SK-N-DZ (cell line): ENCODE measurements at places on chromosomes 2 and 18.

- no peak for DNase-seq
Observed at GRCh38 chr2:119482481-119483394, 41.5 kb downstream of the SCTR start.

- DNase-seq, result no peak
Observed at GRCh38 chr2:226758921-226759640, 40.5 kb downstream of the IRS1 start.

GRCh38 chr18:57881818-57882413 lies 78.8 kb upstream of the ATP8B1 start:
- peak; percentile 77 for DNase-seq

DNA sequence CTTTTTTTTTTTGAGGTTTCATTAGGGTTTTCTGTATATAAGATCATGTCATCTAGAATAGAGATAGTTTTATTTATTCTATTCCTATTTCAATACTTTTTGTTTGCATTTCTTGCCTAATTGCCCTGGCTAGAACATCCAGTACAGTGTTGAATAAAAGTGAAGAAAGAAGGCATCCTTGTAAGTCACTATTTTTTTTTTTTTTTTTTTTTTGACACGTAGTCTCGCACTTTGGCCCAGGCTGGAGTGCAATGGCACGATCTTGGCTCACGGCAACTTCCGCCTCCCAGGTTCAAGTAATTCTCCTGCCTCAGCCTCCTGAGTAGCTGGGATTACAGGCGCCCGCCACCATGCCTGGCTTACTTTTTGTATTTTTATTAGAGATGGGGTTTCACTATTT lies 27.8 kb upstream of the RANBP2 start:
- no peak for DNase-seq

GRCh38 chr2:219204425-219205164 lies 2.0 kb upstream of the ZFAND2B start:
- no peak for DNase-seq

GRCh38 chr2:159185401-159186130 lies 100.9 kb downstream of the WDSUB1 start:
- peak; percentile 57 for DNase-seq

DNA sequence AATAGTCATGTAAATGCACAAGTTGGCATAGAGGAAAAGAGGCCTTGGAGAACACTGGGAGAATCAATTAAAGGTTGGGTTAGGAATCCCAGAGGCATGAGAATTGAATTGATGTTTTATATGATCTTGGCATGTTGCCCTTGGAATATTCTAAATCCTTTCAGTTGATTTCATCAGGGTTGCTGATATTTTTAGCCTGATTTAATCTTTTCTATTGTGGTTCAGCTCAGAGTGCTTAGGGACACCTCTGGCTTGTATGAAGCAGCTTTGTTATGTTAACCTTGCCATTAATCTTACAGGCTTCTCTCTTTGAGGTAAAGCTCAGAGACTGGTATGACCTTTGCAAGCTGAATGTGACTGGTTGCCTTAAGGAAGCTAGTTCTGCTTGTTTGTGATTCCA lies 64.4 kb upstream of the LYPD6B start:
- no peak for DNase-seq

GRCh38 chr18:34933909-34934661 lies 107.1 kb upstream of the MAPRE2 start:
- DNase-seq, result no peak

DNA sequence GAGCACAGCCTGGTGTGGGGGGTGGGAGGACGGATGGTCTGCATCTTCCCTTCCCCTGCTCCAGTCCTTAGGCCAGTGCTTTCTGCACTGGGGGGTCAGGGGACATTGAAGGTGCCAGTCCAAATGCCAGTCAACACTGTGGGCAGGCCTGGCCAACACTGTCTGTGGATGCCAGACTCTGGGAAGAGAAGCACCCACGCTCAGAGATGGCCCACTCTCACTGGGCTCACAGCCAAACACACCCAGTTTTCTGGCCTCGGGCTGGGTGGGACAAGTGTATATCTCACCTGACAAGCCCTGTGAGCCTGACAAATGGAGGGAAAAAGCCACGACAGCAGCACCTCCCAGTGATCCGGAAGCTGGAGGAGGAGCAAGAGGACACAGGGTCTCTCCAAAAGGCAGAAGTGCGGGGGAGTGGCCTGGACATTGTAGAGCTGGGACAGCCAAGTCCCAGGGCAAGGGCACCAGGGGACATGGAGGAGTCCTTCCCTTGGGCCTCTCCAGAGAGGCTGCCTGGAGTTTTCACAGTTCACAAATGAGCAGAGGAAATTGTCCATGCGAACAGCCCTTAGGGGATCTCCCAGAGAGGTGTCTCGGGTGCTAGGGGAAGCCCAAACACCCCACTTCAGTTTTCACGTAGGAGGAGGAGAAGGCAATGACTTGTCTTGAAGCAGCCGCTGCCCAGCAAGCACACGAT lies 79.3 kb downstream of the SDC1 start:
- DNase-seq, result no peak

DNA sequence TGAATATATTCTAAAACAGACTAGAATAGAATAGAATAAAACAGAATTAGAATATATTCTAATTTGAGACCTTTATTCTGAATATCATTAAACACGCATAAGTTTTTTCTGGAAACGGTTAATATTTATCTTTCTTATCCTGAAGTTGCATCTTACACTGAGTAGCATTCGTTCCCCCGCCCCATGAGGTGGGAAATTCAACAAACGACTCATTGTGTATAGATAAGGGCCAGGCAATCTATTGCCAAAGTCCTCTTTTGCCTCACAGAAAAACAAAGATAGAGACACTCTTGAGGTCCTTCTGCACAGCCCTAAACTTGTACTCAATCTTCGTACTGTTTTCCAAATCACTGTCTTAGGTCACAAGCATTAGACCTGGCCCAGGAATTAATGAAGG lies 98.1 kb downstream of the COL6A3 start:
- DNase-seq, result no peak

- no peak for DNase-seq
Observed at GRCh38 chr2:53424902-53425301, 342.7 kb upstream of the CHAC2 start.

GRCh38 chr2:98835831-98836385 lies 100.1 kb downstream of the CRACDL start:
- no peak for DNase-seq
